ENCODE measurements at places on chromosomes 6 and 20.

DNA sequence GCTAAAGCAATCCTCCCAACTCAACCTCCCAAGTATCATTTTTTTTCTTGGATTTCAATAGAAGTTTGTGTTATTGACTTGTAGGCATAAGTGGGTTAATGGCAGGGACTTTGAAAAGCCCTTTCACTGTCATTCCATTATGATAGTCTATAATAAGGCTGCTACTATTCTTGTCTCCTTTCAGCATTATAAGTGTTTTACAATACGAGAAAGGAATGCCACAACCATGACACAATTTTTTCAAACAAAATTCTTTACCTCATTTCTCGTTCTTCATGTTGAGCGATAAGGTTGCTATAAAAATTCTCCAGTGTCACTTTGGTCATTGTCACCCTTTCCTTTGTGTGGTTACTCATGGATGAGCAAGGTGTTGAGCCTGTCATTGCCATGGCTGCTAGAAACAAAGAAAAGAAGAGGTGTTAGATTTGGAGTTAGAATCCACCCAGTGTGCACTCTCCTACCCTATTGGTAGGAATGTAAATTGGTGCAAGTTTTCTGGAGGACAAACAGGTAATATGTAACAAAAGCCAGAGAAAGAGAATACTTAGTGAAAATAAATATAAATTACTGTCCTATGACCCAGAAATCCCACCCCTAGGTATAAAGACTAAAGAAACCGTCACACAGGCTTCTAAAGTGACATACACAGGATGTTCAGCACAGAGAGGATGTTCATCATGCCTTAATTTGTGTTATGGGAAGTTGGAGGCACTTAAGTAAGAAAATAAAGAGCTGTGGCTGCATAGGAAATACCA is 7.3 kb downstream of the STK38 start:
- H3K27me3 ChIP-seq: no peaks in the 10 kb centered on the region
- peaks cover 31% of the 10 kb centered on the region for H3K4me1 ChIP-seq
- DNase-seq: no peak
- H3K36me3 ChIP-seq: peaks cover 7% of the 10 kb centered on the region
- H3K4me3 ChIP-seq: peak overlapping the region; percentile 41
- peak overlapping the region; percentile 76 for H3K27ac ChIP-seq

DNA sequence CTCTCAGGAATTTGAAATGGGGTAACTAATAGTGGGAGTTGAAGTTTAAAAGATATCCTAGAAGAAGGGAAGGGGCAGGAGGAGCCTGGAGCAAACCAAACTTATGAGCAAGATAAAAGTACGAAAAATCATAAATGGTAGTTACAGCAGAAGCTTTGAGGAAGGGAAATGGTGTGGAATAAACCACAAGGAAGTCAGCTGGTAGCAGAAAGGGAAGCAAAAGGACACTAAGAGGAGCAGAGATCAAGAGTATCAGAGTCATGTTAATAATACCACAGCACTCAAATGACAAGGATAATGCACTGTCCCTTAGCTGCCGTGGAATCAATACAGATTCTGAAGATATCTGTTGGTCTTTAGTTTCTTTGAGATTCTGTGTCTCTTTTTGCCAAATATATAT is 44.9 kb upstream of the CCDC28A start:
- H3K27ac ChIP-seq: no peak overlapping the region
- peaks cover 4% of the 10 kb centered on the region for H3K4me1 ChIP-seq
- peaks cover 2% of the 10 kb centered on the region for H3K36me3 ChIP-seq
- no peak for DNase-seq
- H3K27me3 ChIP-seq: peaks cover 12% of the 10 kb centered on the region

- no peak overlapping the region for H3K4me3 ChIP-seq
- H3K27me3 ChIP-seq: peaks cover 41% of the 10 kb centered on the region
- H3K36me3 ChIP-seq: peaks cover 3% of the 10 kb centered on the region
- H3K27ac ChIP-seq: no peak overlapping the region
Measured at GRCh38 chr6:33979750-33980149, 166.1 kb downstream of the GRM4 start.

GRCh38 chr6:144595266-144595665 is 310.1 kb downstream of the UTRN start:
- no peak overlapping the region for H3K4me3 ChIP-seq
- peaks cover 16% of the 10 kb centered on the region for H3K4me1 ChIP-seq
- H3K36me3 ChIP-seq: no peaks in the 10 kb centered on the region
- DNase-seq: no peak
- no peaks in the 10 kb centered on the region for H3K27me3 ChIP-seq

DNA sequence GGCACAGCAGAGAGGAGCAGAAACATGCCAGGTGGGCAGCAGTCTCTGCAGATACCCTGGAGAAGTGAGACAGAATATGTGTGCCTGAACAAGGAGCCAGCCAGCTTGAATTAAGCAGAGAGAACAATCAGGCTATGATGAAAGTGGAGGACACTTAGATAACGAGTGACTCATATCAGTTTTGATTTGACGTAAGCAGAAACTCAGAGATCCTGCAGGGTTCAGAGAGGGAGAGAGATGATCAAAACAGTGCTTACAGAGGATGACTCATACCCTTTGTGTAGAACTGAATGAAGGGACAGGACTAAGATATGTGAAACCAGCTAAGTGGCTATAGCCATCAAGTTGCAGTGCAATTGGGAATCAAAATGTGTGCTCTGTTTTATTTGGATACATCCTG is 300.7 kb downstream of the TENT5A start:
- H3K27me3 ChIP-seq: no peaks in the 10 kb centered on the region
- no peak overlapping the region for H3K4me3 ChIP-seq
- no peak overlapping the region for H3K27ac ChIP-seq
- no peaks in the 10 kb centered on the region for H3K4me1 ChIP-seq
- no peaks in the 10 kb centered on the region for H3K36me3 ChIP-seq

GRCh38 chr6:30029588-30029987 is 31.5 kb upstream of the POLR1H start:
- no peak overlapping the region for H3K4me3 ChIP-seq
- no peaks in the 10 kb centered on the region for H3K27me3 ChIP-seq
- H3K27ac ChIP-seq: no peak overlapping the region
- peaks cover 2% of the 10 kb centered on the region for H3K36me3 ChIP-seq
- no peaks in the 10 kb centered on the region for H3K4me1 ChIP-seq
- DNase-seq: no peak

GRCh38 chr20:8829256-8829655 is 239.6 kb upstream of the PLCB4 start:
- no peak for DNase-seq
- H3K4me1 ChIP-seq: no peaks in the 10 kb centered on the region
- H3K4me3 ChIP-seq: no peak overlapping the region
- no peaks in the 10 kb centered on the region for H3K36me3 ChIP-seq
